Germinal center (tissue), 1 donor: ENCODE measurements at places on chromosomes 2 and 18.

DNA sequence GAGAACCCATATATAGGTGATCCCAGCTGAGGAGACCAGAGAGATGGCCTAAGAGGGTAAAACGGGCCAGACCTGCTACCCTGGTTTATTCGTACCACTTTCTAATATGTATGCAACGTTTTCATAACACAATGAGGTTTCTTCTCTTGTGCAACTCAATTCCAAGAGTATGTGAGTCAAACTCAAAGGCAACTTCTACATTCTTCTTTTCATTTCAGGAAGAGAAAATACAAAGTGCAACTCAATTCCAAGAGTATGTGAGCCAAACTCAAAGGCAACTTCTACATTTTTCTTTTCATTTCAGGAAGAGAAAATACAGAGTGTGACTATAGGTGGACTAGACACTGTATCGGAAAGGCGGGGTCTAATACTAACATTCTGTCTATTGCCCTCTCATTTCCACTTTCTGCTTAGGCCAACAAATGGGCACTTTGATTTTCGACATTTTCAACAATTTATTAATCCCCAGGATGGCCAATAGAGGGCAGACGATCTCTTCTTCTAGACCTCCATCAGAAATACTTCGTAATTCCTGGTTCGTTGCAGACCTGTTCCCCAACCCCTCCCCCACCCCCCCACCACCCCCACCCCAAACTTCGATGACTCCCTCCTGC, 3.7 kb upstream of the CRIM1 start:
- DNase-seq, result peak; percentile 23

GRCh38 chr2:147451902-147452515, 392.8 kb upstream of the ACVR2A start:
- no peak for DNase-seq

DNA sequence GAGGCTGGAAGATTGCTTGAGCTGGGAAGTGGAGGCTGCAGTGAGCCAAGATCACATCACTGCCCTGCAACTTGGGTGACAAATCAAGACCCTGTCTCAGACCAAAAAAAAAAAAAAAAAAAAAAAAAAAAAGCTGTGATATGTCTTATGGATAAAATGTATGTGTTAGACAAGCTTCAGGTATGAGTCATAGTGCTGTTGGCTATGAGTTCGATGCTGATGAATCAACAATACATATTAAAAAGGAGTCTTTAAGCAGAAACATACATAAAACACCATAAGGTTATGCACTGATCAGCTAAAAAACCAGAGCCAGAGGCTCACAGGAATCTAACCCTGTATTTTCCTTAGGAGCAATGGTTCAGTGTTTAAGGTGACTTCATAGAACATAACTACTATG, 332.3 kb downstream of the NCKAP5 start:
- no peak for DNase-seq

- DNase-seq, result no peak
These were observed 86.0 kb downstream of the ACSL3 start for GRCh38 chr2:222946700-222947287.

DNA sequence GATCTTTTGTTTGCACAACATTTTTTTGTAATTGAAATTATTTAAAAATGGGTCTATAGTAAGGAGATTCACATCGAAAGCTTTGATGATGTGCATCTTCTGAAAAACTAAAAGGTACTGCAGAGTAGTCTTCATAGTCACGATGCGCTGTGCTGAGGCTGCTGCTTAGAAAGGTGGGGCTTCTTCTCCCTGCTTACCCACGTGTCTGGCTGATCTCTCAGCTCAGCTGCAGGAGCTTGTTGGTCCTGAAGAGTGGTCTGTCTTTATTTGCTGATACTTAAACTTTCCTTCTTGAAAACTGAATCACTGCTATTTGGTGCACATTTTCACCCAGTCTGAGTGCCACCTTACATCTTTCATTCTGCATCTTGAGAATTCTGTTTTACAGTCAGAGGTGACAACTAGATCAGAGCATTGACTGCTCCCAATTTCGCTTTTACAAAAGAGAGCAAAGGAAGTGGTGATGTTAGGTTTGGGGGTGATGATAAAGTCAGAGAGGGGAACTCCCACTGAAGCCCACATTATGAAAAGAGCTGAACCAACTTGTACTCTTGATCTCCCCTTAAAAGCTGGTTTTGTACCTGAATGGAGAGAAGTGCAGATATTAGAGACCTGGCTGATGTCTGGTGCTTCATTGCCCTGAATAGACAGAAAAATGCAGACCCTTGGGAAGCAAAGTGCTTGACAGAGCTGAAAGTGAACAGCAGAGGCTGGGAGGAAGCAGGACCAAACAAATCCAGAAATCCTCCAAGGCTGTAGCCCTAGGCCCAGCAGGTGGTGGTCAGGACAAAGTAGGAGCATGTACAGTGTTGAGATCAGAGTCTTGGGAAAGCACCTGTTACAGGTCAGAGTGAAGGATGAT, 984.5 kb downstream of the TSN start:
- DNase-seq, result no peak

DNA sequence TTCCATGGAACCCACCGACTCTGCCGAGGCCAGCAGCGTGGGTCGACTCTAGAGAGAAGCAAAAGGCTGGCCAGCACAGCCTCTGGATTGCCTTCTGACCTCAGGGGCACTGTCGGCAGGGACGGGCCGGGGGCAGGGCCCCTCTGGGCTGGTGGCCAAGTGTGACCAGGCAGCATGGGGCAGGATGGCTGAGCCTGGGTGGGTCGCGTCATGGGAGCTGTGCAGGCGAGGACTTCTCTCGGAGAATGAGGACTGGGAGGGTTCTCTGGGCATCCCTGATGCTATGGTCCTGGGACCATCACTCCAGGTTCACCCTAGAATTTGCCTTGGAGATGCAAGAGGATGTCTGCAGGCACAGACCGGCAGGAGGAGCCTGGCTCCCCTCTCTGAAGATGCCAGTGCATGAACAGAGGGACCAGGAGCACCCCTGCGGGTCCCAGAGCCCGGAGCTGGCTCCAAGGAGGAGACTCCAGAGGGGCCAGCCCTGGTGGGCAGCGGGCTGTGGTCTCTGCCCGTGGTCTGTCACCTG, 289.2 kb downstream of the NDUFA10 start:
- DNase-seq, result no peak

GRCh38 chr2:1854729-1855547, 110.6 kb upstream of the PXDN start:
- peak; percentile 8 for DNase-seq

- DNase-seq, result no peak
These were observed 152.5 kb downstream of the CYP26B1 start for GRCh38 chr2:71995067-71995665.

- no peak for DNase-seq
These were observed 478.7 kb upstream of the POU3F3 start for GRCh38 chr2:104375206-104375605.

GRCh38 chr2:105883911-105884694, 139.4 kb downstream of the NCK2 start:
- DNase-seq, result no peak

GRCh38 chr2:42967959-42968674, 175.7 kb upstream of the HAAO start:
- DNase-seq, result no peak

- no peak for DNase-seq
These were observed 43.2 kb downstream of the TMEM18 start for GRCh38 chr2:634041-634440.

DNA sequence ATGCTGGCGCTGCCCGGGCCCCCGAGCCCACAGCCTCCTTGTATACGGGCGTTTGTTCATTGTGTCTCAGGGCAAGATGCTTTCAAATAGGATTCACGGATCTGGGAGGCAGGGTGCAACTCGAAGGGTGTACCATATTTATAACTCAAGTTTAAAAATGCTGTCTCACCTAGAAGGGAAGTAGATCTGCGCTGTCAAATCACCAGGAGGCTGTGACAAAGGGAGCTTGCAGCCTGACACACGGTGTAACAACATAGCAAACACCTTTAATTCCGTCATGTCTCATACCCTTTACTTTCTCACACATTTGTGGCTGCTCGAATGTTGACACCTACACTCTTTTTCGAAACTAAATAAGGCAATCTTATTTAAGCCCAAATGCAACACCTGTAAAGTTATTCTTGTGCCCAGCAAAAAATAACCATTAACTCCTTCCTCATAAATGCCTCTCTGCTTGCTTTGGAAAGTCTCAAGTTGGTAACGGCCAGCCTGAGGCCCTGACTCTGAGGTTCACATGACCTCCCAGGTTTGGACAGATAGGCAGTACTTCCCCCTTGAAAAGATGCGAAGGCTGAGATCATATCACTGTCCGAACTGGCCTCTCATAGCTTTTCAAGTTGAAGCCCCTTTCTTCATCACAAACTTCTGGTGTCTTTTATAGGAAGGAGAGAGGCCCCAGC, 11.6 kb downstream of the ZEB2 start:
- no peak for DNase-seq

- no peak for DNase-seq
These were observed 20.9 kb upstream of the KIDINS220 start for GRCh38 chr2:8858264-8858663.

DNA sequence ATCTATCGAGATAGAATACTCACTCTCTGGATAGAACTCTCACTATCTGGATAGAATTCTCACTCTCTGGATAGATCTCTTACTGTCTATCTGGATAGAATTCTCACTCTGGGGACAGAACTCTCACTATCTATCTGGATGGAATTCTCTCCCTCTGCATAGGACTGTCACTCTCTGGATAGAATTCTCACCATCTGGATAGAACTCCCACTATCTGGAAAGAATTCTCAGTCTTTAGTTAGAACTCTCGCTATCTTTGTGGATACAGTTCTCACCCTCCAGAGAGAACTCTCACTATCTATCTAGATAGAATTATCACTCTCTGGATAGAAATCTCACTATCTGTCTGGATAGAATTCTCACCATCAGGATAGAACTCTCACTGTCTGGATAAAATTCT, 16.5 kb downstream of the ABCG8 start:
- DNase-seq, result no peak
